Small intestine (tissue), 16 donors: ENCODE measurements at places on chromosomes 1 and 21.

DNA sequence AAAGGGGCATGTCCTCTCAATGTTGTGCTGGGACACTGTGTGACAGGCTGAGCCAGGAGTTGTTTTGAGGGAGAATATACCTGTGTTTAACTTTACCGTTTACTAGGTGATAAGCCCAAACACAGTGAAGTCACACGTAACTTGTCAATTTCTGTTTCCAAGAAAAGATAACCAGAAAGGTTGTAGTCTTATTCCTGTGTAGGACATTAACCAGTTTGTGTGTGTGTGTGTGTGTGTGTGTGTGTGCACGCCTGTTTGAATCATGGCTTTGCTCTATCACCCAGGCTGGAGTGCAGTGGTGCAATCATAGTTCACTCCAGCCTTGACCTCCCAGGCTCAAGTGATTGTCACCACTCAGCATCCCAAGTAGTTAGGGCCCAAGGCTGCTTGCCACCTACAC lies 83.6 kb downstream of the MRPS6 start:
- peak; percentile 54 for DNase-seq

- DNase-seq = peak; percentile 62
These were observed 4.1 kb downstream of the SERINC2 start for GRCh38 chr1:31417148-31417547.

- DNase-seq = no peak
These were observed 93.5 kb downstream of the KIF26B start for GRCh38 chr1:245248231-245248731.

DNA sequence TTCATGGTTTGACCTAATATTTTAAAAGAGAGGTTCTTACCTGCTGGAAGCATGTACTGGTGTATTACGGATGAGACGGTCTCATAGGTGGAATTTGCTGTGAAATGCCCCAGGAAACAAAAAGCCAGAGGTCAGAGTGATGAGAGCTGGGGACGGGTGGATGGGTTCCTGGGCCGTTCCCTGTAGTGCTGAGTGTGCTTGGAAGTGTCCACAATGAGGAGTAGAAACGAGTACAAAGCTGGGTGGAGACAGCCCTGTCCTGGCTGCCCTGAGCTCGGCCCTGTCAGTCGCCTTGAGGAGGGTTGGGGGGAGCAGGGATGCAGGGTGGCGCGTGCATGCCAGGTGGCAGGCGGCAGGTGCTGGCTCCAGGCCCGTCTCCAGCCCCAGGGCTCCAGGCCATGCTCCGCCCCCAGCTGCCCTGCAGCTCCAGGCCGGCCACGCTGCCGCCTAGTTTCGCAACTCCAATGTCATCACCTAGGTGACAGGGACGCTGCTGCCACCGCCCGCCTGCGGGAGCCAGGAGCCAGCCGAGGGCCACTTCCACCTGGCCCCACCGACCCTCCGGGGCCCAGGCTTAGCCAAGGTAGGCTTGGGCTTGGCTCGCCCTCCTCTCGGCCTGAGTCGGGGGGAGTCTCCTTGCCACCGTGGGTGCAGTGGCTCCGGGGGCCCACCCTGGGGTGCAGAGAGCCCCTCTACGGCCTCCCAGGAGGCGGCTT lies 16.4 kb downstream of the TP73 start:
- DNase-seq = peak; percentile 87

DNA sequence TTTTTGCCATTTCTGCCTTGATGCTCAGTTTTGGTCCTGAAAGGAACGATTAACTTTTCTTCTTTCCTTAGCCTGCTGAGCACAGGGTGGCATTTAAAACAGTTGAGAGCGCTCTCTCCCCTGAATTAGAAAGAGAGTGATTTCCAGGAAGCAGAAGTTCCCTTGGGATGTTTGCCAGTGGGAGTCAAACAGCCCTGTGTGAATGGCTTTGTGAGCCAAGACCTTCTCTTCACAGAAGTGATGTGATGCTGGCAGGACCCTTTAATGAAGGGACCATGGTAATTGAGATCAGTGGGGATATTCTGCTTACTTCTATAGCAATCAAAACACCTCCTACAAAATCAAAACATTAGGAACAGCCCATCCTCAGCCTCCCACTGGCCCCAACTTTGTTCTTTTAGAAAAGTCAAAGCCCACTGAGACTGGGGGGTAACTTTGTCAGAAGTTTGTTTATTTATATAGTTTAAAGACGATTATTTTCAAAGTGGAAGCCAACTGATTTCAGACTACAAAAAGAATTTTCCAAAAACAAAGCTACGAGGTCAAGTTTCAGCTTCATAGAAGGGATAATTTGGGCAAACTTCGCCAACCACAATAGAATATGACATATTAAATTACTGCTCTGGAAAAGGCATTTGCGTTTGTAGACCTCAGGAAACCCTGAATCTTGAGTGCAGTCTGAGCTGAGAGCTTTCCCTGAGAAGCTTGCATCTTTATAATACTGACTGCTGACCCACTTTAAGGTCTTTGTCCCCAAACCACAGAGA lies 122.7 kb downstream of the GABPA start:
- no peak for DNase-seq

DNA sequence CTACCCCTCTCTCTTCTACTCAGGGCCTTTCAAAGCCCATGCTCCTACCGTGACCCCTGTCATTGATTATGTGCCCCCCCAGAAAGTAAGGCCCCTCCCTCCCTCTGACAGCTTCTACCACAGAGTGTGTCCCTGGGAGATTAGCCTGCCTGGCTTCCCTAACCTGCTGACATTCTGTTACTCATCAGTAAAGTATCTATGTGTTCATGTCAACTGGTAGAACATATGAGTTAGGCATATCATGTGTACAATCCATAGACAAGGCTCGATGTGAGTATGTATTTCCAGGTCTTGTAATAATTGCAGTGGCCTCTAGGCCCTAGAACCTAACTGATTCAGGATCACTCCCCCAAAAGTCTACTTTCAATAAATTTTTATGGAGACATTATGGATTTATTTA lies 120.0 kb downstream of the GIPC2 start:
- no peak for DNase-seq

- peak; percentile 63 for DNase-seq
These were observed 72.0 kb downstream of the MAN1C1 start for GRCh38 chr1:25688390-25689119.

DNA sequence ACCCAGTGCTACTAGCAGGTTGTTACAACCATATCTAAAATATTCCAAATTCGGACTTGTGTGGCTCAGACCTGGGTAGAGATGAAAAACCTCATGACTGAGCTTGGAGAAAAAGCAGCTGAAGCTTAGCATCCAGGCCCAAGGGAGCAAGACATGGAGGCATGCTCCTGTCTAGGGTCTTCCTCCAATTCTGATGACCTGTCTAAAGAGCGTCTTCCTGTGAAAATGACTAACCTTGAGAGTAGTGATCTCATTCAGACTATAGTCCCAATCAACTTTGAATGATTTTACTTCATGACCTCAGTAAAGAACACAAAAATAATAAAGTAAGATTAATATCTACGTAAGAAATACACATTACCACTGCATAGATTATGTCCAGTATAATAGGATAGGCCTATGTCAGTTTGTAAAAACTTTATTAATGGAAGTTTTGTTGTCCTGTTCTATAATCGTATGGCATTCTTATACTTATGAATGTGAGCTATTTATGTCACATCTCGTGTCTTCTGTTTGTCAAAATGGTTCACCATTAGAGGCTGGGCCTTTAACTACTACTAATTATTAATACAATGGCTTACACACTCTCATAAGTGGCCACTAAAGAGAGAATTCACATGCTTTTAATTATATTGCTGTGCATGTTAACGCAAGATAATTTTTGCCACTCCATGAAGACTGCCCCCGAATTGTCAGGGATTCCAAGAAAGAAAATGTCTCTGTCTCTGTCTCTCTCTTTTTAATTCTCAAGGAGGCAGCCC lies 201.3 kb downstream of the NCAM2 start:
- DNase-seq = no peak

- peak; percentile 55 for DNase-seq
These were observed 169.7 kb downstream of the TRIM33 start for GRCh38 chr1:114341299-114341698.

DNA sequence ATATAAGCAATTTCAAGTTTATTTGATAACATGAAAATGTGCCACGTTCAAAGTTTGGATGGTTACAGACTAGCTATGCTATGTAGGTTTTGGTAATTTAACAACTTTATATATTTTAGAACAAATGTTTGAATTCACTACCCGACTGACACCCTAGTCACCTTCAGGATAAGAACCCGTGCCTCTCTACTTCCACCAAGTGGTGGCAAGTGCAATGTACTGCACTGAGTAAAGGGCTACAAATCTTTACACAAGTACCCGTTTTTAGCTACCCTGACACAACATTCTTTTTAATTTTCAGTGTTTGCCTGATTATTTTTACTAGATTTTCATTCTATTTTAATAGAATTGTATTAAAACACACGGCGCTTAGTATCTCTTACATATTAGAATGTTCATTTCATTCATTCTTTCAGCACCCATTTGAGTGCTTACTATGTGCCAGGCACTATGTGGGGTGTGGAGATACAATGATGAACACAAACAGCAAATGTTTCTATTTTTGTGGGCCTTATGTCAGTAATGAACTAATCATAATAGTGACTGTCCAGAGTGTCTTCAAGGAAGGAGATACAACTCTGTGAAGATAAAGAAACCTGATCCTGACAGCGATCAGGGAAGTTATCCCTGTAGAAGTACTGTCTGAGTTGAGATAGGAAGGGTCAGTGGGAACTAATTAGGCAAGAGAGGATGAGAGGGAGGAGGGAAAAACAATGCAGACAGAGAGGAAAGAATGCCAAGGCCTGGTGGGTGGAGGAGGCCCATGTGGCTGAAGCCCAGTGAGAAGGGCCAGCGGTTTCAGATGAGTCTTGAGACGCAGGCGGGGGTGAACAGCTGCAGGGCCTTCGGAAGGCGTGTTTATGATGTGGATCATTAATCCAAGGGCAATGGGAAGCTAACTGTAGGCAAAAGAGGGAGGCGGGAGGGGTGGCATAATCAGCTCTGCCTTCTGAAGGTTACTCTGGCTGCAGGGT lies 3.8 kb downstream of the LCA5L start:
- peak; percentile 49 for DNase-seq

GRCh38 chr1:230120921-230121381 lies 53.9 kb downstream of the GALNT2 start:
- no peak for DNase-seq

DNA sequence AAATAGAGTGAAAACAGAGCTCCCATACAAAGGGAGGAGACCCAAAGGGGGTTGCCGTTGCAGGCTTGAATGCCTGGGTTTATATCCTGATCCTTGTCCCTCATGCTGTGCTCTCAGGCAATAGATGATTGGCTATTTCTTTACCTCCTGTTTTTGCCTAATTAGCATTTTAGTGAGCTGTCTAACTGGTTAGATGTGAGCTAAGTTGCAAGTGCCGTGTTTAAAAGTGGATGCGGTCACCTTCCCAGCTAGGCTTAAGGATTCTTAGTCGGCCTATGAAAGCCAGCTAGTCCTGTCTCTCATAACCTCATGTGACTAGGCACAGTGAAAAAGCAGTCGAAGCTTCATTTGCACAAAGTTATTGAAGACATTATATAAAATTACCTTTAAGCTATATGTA lies 356.7 kb upstream of the TMPRSS15 start:
- DNase-seq = no peak

DNA sequence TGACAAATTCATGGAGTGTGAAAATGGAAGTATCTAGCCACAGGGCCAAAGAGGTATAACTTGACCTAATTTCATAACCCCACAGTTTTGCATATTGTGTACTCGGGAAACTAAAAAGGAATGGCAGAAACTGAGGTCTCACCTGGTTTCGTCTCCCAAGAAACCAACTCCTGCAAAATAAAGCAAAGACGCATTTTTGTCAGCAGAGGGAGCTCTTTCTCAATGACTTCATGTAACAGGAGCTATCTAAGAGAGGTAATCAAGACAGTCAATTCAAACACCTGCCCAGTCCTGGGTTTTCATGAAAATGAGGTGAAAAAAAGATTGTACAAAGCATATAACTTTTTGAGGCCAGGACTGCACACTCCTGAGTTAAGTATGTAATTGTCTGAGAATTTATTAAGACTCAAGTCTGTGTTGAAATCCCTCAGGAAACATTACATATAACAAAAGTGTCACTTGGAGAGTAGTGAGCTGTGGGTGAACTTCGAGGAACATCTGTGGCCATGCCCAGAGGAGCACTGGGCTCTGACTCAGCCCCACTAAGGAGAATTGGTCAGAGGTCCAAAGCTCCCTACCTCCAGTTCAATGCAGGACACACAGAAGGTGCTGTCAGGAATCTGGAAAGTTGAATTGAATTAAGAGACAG lies 17.6 kb downstream of the FCRL4 start:
- peak; percentile 81 for DNase-seq

DNA sequence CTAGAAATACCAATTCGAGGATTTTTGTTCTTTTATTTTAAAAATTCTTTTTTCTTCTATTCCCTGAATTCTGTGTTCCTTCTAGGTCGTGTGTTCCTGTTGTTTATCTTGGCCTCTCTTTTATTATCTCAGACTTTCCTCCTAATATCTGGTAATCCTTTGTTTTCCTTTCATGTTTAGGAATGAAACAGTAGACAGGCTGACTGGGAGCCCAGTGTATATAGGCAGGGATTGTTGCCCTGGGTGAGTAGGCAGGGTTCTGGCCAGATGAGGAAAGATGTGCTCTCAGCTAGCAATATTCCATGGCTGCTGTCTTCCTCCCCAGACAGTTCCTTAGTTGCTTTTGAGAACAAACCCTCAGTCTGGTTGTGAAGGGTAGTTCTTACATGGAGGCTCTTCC lies 161.8 kb upstream of the PDE4B start:
- DNase-seq = no peak
